ENCODE measurements at places on chromosomes 2 and 18. TPM values are rescaled to one million over a fixed set of nuclear protein-coding genes. Genes with fewer than 3 reads are reported as not detected.

KIDINS220 gene
- total RNA-seq: 21.3 TPM

IL36B gene
- total RNA-seq: not detected

- H3K36me3 ChIP-seq: no peaks in the 10 kb centered on the region
- H3K4me3 ChIP-seq: no peak overlapping the region
- DNase-seq: no peak
- no peaks in the 10 kb centered on the region for H3K4me1 ChIP-seq
- H3K27ac ChIP-seq: no peak overlapping the region
Measured at GRCh38 chr2:188819792-188820191, 154.4 kb upstream of the COL3A1 start.

DNA sequence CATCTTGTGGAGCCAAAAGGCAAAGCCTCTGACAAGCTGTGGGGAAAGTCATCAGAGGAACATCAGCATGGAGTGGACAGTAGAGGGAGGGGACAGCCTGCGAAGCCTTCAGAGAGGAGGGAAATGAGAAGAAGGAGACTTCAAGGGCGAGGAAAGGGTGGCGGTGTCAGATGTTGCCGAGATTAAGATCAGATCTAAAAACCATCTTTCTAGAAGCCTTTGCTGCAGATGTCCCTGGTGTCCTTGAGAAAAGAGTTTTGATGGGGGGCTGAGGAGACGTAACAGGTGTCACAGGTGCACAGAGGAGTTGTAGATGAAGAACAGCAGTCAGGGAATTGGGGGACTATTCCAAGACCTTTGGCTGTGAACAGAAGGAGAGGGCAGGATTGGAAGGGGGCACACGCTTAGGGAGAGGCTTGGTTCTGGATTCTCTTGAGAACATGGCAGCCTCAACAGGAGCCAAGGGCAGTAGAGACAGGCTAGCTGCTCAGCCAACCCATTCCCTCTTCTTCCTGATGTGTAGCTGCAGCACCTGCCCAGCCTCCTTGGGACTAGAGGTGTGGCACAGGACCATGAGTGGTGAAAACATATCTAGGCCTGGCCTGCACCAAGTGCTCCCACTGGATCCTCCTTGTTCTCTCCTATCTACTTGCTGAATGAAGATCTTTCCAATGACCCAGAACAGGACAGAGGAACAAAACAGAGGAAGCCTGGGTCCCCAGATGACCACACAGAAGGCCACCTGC lies 22.7 kb upstream of the NCL start:
- no peaks in the 10 kb centered on the region for H3K27me3 ChIP-seq
- H3K36me3 ChIP-seq: no peaks in the 10 kb centered on the region
- H3K4me3 ChIP-seq: no peak overlapping the region

- H3K27me3 ChIP-seq: no peaks in the 10 kb centered on the region
- H3K4me1 ChIP-seq: no peaks in the 10 kb centered on the region
- H3K27ac ChIP-seq: no peak overlapping the region
- H3K4me3 ChIP-seq: no peak overlapping the region
- DNase-seq: no peak
- H3K36me3 ChIP-seq: no peaks in the 10 kb centered on the region
Measured at GRCh38 chr2:233389601-233390125, 35.4 kb downstream of the DGKD start.

DNA sequence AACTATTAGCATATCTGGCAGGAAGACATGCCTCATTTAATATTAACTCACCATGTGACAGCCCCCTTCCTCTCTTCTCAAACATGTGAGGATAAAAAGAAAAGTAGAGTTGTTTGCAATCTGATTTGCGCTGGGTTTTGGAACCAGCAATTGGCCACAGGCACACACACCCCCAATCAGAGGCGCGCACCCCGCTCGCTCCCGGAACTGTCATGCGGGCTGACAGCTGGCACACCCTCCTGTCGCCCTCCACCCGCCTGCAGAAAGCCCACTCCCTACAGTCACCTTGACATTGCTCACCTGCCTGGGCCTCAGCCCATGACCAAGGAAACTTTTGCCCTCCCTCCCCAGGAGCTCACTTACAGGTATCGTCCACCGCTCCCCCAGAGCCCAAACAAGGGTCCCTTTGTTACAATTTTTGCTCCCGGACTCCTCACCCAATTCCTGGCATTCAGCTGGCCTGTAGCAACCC lies 1.1 kb downstream of the COBLL1 start:
- H3K27me3 ChIP-seq: no peaks in the 10 kb centered on the region
- no peaks in the 10 kb centered on the region for H3K36me3 ChIP-seq
- H3K4me3 ChIP-seq: peak overlapping the region; percentile 70

DNA sequence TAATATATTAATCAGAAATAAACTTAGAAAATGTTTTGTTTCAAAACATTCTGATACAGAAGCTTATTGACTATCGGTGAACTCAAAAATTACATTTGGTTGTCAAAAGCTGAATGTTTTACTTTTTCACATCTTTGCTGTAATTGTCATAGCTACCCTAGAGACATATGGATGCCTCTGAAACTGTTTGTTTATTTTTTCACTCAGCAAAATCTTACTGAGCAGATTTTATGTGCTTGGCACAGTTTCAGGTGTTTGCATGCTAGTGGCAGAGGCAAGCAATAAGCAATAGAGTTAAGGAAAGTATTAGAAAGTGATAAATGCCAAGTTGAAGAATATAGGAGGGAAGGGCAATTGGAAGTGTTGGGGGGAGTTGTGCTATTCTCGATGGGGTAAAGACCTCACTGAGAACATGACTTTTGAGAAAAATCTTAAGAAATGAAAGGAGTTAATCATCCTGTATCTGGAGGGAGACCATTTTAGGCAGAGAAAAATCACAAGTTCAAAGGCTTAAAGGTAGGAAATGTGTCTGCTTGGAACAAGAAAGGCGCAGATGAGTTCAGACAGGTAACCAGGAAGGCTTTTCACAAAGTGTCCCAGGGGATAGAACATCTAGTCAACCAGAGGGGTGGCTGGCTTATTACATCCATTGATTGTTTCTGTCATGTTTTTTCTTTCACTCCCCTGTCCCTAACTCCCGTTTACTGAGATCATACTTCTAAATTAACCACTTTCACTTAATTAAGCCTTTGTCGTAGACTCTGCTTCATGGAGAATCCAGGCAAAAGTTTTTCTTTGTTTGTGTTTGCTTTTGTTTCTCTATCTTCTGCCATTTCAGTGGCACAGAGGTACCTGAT lies 27.2 kb upstream of the COBLL1 start:
- H3K36me3 ChIP-seq: no peaks in the 10 kb centered on the region
- H3K27me3 ChIP-seq: no peaks in the 10 kb centered on the region
- peaks cover 48% of the 10 kb centered on the region for H3K4me1 ChIP-seq
- H3K27ac ChIP-seq: no peak overlapping the region
- no peak overlapping the region for H3K4me3 ChIP-seq

GRCh38 chr18:48841381-48842258 lies 109.1 kb downstream of the SMAD7 start:
- no peaks in the 10 kb centered on the region for H3K27me3 ChIP-seq
- DNase-seq: peak; percentile 67
- H3K36me3 ChIP-seq: no peaks in the 10 kb centered on the region
- no peak overlapping the region for H3K4me3 ChIP-seq
- peak overlapping the region; percentile 6 for H3K27ac ChIP-seq

DNA sequence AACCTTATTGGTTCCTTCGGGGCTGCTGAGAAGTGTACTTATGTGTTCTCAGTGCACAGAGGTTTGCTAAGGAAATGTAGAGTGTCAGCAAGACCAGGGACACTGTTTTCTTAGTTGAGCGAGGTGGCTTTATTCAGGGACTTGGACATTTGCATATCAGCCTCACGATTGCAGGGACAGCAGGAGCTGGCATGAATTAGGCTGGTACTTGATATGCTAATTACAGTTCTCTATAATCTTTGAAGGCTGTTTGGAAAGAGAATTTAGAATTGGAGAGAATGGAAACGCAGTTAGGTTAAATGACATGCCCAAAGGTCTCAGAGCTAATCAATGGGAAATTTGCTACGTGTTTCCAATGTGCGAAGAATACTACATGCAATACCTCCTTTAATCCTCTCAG lies 18.7 kb upstream of the MTCL1 start:
- no peaks in the 10 kb centered on the region for H3K27me3 ChIP-seq
- no peak overlapping the region for H3K4me3 ChIP-seq
- H3K27ac ChIP-seq: no peak overlapping the region
- DNase-seq: no peak

DNA sequence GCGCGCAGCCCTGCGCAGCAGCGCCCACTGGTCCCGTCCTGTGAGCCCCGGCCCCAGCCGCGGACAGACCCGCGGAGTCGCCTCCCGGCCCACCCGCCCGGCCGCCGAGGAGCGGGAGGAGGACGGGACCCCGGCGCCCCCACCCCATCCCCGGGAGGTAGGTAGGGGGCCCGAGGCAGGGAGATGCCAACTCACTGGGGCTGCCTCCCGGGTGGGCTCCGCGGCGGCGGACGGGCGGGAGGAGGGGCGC lies 160 bp downstream of the SPTBN1 start:
- peak overlapping the region; percentile 66 for H3K27ac ChIP-seq
- H3K4me3 ChIP-seq: peak overlapping the region; percentile 77
- H3K36me3 ChIP-seq: no peaks in the 10 kb centered on the region
- DNase-seq: no peak
- no peaks in the 10 kb centered on the region for H3K27me3 ChIP-seq
- peaks cover 2% of the 10 kb centered on the region for H3K4me1 ChIP-seq

- no peak for DNase-seq
- no peak overlapping the region for H3K4me3 ChIP-seq
- H3K4me1 ChIP-seq: no peaks in the 10 kb centered on the region
- H3K36me3 ChIP-seq: peaks cover 2% of the 10 kb centered on the region
- H3K27me3 ChIP-seq: no peaks in the 10 kb centered on the region
- H3K27ac ChIP-seq: no peak overlapping the region
Measured at GRCh38 chr2:223890721-223891120, 53.3 kb upstream of the AP1S3 start.

GRCh38 chr2:61785583-61785982 lies 68.3 kb downstream of the FAM161A start:
- no peak overlapping the region for H3K4me3 ChIP-seq
- H3K27ac ChIP-seq: no peak overlapping the region
- H3K27me3 ChIP-seq: no peaks in the 10 kb centered on the region
- no peak for DNase-seq
- no peaks in the 10 kb centered on the region for H3K4me1 ChIP-seq
- H3K36me3 ChIP-seq: no peaks in the 10 kb centered on the region

- H3K36me3 ChIP-seq: no peaks in the 10 kb centered on the region
- H3K27ac ChIP-seq: no peak overlapping the region
- no peaks in the 10 kb centered on the region for H3K4me1 ChIP-seq
- DNase-seq: no peak
- H3K4me3 ChIP-seq: no peak overlapping the region
- H3K27me3 ChIP-seq: no peaks in the 10 kb centered on the region
Measured at GRCh38 chr2:161122772-161123530, 37.3 kb upstream of the TANK start.
